ENCODE measurements at places on chromosomes 6 and 20. TPM values are rescaled to one million over a fixed set of nuclear protein-coding genes. Genes with fewer than 3 reads are reported as not detected.

The RIMS4 gene
- not detected for total RNA-seq

The KIF25 gene
- 0.56 TPM for total RNA-seq

The SLC22A2 gene
- not detected for total RNA-seq

The SASH1 gene
- 17.0 TPM for total RNA-seq

The GABRR1 gene
- total RNA-seq: not detected
